ENCODE measurements at places on chromosomes 2 and 18. TPM values are rescaled to one million over a fixed set of nuclear protein-coding genes. Genes with fewer than 3 reads are reported as not detected.

GRCh38 chr2:232310121-232310520 is 68.4 kb upstream of the ALPP start:
- DNase-seq = no peak

- DNase-seq = no peak
Measured at GRCh38 chr2:20642055-20642971, 8.6 kb downstream of the HS1BP3 start.

GRCh38 chr2:126317790-126318431 is 338.0 kb upstream of the GYPC start:
- DNase-seq = no peak

GRCh38 chr2:194020155-194020554 is 1636.9 kb upstream of the SLC39A10 start:
- DNase-seq = no peak

- DNase-seq = no peak
Measured at GRCh38 chr2:99974275-99974674, 168.1 kb downstream of the AFF3 start.

GRCh38 chr18:55321265-55322177 is 266.5 kb downstream of the TCF4 start:
- DNase-seq = no peak

DNA sequence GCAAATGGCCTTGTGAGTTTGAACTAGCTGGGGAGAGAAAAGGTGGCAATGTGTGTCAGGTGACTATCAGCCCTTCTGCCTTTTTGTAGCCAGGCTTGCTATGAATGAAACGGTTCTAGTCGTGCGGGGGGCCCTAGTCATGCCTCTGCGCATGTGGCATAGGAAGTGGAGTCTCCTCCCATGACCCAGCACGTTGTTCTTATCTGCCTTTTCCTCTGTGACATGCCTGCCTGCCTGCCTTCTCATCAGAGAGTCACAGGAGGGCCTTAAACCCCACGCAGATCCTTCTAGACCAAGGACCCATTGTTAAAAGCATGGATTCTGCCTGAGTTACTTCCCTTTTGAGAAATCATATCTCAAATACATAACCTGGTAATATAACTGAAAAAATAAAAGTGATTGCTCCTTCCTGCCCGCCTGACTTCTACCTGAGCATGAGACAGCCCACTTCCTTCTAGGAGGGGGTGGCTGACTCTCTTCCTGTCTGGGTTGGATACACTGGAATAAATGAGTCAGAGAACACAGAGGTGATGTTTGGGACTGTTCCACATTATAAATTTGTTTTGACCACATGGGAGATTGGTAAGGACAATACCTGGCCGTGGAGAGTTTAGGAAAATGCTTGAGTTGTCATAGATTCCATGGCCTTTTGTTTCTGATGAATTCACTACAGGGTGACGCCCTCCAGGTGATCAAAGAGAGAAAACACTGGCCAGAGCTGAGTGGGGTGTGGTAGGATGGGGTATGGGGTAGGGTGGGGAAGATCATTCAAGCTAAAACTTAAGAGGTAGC is 49.8 kb downstream of the FBLN7 start:
- DNase-seq = no peak

- DNase-seq = no peak
Measured at GRCh38 chr2:138931284-138932256, 151.4 kb upstream of the NXPH2 start.

DNA sequence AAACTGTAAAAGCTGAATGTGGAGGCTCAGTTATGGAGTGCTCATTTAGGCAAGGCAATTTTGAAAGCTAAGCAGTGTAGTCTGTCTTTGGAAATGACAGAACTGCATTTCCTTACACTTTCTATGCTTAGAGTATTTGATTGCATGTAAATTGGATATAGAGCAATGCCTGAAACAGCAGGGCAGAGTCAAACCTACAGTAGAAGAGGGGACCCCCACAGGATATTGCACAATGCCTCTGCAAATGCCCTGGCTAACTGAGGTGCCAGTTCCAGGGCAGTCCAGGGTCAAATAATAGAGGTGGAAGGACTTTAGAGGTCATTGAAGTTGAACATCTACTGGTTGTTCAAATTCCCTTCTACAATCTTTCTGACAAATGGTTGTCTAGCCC is 2.2 kb downstream of the TMEM178A start:
- DNase-seq = no peak

GRCh38 chr2:216754336-216754735 is 59.0 kb upstream of the IGFBP5 start:
- no peak for DNase-seq

DNA sequence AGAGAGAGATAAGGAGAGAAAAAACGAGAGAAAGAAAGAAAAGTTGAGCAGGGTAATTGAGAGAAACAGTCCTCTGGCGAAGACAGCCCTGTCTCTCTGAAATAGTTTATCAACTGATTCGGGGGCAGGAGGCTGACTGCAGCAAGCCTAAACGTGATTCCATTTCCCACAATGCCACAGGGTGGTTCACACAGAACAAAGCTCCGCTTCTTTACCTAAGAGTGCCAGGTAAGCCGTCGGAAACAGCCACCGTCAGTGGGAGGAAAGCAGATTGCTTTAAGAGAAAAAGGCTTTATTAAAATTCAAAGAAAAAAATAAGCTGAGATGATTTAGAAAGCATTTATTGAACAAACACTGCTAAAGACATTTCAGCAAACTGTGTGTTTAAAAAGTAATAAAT is 271.4 kb upstream of the POU3F3 start:
- DNase-seq = no peak

GRCh38 chr2:202035089-202035940 is 1.7 kb downstream of the FZD7 start:
- no peak for DNase-seq

DNA sequence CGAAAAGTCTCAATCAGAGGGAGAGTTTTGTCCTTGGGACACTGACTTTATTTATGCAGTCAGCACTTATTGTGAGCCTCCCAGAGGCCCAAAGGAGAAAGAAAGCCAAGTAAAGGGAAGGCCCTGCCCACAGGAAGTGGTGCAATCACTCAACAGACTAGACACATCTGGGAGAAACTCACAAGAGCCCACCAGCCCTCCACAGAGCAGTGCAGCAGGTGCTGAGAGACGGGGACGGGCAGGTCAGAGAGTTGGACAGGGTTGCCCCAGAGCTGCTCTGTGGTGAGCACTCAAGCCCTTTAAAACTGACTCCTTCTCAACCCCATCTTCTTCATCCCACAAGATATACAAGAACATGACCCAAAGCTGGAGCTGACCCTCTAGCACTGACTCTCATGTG is 96.0 kb downstream of the TFCP2L1 start:
- no peak for DNase-seq

- DNase-seq = no peak
Measured at GRCh38 chr18:10274301-10274700, 180.1 kb upstream of the APCDD1 start.

- DNase-seq = no peak
Measured at GRCh38 chr2:144133936-144134665, 385.8 kb downstream of the ZEB2 start.

DNA sequence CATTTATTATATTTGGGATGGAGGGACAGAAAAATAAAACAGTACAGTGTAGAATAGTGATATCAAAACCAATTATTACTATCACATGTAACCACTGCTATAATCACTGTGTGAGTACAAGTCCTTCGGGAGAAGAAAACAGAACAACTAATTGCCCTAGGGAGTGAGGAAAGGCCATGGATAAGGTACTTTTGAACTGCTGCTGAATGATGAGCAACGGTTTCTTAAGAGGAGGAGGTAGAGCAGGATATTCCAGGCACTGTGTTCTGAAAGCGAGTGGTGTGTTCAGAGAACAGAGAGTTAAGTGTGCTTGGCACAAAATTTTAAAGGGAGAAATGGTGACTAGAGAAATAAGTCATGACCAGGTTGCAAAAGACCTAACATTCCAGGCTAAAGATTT is 134.2 kb downstream of the CALCRL start:
- no peak for DNase-seq

DNA sequence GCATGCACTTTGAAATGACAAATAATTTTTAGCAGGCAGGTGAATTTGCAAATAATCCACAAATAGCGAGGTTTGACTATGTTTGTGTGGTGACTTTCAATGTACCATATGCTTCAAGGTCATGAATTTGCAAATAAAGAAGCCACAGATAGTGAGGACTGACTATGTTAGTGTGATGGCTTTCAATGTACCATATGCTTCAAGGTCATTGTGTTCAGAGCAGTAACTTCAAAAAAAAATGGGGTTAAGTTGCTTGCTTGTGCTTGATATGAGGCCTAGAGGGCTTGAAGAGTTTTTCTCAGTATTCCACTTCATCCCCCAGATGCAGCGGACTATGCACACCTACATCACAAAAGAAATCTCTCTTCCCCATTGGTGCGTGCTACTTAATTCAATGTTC is 602.9 kb upstream of the LRRTM4 start:
- DNase-seq = no peak

- no peak for DNase-seq
Measured at GRCh38 chr2:18062892-18063291, 184.4 kb downstream of the KCNS3 start.

DNA sequence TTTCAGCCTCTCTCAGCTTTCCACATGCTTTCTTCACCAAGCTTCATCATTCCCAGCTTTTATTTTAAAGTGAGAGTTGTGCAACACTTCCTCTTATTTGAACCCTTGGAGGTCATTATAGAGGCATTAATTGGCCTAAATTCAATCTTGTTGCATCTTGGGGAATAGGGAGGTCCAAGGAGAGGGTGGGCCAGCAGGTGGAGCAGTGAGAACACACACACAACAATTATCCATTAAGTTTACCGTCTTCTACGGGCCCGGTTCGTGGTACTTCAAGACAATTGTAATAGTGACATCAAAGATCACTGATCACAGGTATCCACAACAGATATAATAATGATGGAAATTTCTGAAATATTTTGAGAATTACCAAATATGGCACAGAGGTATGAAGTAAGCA is 457.2 kb upstream of the SMIM21 start:
- no peak for DNase-seq

GRCh38 chr2:235005603-235006259 is 53.9 kb downstream of the SH3BP4 start:
- no peak for DNase-seq

GRCh38 chr2:154394600-154394999 is 303.9 kb upstream of the KCNJ3 start:
- no peak for DNase-seq

DNA sequence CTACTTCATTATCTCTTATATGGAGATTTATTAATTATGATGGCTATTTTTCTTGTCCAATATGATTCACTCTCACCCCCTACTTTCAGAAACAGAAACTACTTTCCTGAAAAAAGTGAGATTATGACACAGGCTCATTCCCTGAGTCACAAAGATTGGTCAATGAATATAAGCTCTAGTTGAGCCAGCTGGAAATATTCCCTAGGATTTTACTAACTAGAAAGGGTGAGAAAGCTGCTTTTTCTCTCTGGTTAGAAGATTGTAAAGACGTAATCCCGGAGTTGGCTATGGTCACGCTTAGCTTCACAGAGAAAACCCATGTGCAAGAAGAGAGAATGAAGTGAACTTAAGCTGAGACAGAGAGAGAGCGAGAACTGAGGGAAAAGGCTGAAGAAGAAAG is 223.7 kb upstream of the SMAD7 start:
- DNase-seq = no peak

GRCh38 chr18:77973745-77974144 is 724.1 kb downstream of the GALR1 start:
- no peak for DNase-seq

DNA sequence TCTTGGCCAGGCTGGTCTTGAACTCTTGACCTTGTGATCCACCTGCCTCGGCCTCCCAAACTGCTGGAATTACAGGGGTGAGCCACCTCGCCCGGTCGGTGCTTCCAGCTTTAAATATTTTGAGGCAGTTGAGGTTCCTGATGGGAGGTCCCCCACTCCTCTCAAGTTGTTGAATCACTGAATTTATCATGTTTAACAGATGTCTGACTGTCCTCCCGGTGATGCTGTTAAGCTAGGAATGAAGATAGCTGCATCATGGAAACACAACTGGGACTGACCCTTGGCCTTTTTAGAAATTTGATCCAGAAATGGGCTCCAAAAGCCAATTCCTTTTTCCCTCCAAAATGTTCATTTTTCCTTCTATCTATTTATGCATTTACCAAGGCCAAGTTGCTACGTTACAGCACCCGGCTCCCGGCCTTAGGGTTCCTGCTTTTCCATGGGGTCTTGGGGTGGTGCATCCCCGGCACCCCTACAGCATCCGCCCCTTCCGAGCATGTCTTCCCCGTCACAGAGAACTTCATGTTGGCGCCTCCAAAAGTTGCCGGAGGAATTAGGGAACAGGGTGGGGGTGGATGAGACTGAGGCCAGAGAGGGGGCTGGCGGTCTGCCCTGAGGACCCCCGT is 43.9 kb downstream of the PAX8 start:
- DNase-seq = no peak

DNA sequence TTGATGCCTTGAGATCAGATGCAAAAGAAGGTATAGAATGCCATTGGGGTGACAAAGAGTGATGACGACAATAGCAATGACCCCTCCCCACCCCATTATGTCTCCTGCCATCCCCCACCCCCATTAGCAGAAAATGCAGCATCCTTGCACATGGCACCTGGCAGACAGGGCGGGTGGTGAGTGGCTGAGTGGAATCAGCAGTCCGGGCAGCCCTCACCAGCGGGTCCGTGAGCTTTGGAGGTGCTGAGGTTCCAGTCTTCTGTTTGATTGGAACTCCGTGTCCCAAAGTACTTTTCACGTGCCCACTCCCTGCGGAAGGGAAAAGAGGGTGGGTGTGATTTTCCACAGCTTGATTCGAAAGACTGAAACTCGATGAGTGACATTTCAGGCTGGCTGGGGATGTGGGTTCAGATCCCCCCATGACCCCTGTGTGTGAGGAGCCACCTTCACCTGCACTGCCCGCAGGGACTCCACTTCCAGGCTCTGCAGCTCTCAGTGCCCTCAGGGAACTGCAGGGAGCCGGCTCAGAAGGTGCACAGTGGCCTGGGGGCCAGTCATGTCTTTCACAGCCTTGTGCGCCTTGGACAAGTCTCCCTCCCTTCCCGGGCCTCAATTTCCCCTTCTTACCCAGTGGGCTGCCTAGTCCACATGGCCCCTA is 130.9 kb downstream of the GLI2 start:
- no peak for DNase-seq

GRCh38 chr18:4107049-4107467 is 348.0 kb downstream of the DLGAP1 start:
- no peak for DNase-seq

ZNF396 gene
- total RNA-seq = 2.8 TPM

PIEZO2 gene
- 0.57 TPM for total RNA-seq

RBM44 gene
- total RNA-seq = 0.90 TPM

LRATD1 gene
- 0.05 TPM for total RNA-seq

ACTG2 gene
- 0.23 TPM for total RNA-seq

EMILIN2 gene
- total RNA-seq = 18.3 TPM

PID1 gene
- total RNA-seq = 2.9 TPM
